ENCODE measurements at places on chromosomes 5 and 9. TPM values are rescaled to one million over a fixed set of nuclear protein-coding genes. Genes with fewer than 3 reads are reported as not detected.

GRCh38 chr9:132672413-132672690, 2.1 kb downstream of the GTF3C4 start:
- DNase-seq = no peak

Gene UGT3A1
- not detected for total RNA-seq

- peak; percentile 63 for DNase-seq
These were observed 32.3 kb downstream of the TNPO1 start for GRCh38 chr5:72848474-72849428.

- DNase-seq = peak; percentile 43
These were observed 43.4 kb upstream of the BICD2 start for GRCh38 chr9:92807757-92808725.

DNA sequence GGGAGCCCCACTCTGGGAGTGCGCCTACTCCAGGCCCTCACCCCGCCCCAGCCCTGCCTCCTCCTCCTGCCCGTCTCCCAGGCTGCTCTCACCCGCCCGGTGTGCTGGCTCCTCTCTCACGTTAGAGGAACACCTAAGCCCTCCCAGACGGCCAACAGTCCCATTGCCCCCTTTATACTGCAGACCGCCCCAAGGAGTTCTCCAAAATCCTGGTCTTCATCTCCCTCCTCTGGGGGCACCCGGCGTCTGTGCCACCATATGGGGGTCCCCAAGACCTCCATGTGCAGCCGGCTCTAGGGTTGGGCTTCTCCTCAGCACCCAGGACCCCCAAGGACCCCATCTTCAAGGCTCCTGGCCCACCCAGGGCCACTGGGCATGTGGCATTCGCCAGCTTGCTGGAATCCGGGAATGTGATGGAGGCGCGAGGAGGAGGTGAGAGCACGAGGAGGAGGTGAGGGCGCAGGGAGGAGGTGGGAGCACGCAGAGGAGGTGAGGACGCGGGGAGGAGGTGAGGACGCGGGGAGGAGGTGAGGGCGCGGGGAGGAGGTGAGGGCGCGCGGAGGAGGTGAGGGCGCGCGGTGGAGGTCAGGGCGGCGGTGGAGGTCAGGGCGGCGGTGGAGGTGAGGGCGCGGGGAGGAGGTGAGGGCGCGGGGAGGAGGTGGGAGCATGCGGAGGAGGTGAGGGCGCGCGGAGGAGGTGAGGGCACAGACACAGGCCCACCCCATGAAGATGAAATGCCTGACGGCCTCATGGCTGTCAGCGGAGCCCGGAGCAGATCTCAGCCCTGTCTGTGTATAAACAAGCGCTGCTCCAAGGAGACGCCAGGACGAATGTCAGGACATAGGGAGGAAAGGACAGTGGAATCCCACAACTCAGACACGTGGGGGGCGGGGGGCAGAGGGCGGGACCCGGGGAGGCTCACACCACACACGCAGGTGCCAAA, 41.2 kb downstream of the EXD3 start:
- DNase-seq = no peak

DNA sequence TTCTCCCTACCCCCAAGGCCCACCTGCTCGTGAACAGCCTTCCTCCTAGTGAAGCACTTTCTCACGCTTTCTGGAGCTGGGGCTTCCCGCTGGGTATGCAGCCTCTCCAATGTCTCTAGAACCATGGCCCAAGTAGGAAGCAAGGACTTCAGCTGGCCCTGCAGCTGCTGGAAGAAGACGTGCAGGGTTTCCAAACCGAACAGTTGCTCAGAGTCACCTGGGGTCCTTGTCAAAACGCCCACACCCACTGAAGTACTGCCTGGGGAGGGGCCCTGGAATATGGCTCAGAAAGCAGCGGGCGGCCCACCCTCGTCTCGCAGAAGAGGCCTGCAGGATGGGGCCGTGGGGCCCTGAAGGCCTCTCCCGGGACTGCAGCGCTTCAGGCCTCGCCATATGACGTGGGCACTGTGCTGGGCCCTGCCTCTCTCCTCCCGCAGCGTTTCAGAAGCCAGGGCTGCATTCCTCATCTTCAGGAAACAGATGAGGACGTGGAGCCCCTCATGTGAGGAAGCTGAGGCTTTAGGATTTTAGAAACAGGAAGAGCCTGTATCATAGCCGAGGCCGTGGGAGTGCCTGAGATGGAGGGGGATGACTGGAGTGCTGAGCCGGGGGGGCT, 116.0 kb upstream of the LMX1B start:
- DNase-seq = no peak

Gene SMIM33
- total RNA-seq = 1.5 TPM

- no peak for DNase-seq
These were observed 9.7 kb upstream of the MYOZ3 start for GRCh38 chr5:150651382-150651781.

GRCh38 chr9:91158286-91158685, 203.4 kb downstream of the AUH start:
- DNase-seq = no peak

DNA sequence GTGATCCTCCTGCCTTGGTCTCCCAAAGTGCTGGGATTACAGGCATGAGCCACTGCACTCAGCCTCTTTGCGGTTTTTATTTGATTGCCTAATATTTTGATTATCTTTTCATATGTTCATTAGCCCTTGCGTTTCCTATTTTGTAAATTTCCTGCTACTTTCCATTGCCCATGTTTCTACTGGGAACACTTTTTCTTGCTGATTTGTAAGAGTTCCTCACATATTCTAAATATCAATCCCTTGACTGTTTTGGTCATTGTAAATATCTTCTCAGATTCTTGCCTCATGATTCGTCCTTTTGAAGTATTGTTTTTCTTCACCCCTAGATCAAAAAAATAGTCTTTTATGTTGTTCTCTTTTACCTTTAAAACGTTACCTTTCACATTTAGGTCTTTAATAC, 37.9 kb upstream of the TTC1 start:
- DNase-seq = no peak

Gene TNIP1
- 388 TPM for total RNA-seq

DNA sequence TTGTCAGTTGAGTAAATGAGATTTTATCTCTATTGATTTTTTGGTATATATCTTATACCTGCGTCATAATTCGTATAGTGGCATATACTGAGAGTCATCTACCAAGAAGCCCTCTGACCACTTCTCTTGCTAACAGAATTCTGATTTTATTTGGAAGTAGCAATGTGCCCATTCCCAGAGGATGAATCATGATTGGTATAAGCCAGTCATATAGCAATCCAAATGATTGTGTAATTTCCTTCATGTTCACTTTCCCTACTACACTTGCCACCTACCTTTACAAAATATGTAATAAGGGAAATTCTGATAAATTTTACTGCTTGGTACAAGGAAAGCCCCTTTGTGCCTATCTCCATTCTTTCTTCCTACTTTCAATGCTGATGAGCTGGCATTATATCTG, 16.1 kb upstream of the ZNF462 start:
- no peak for DNase-seq

Gene RLN2
- total RNA-seq = 5.0 TPM

DNA sequence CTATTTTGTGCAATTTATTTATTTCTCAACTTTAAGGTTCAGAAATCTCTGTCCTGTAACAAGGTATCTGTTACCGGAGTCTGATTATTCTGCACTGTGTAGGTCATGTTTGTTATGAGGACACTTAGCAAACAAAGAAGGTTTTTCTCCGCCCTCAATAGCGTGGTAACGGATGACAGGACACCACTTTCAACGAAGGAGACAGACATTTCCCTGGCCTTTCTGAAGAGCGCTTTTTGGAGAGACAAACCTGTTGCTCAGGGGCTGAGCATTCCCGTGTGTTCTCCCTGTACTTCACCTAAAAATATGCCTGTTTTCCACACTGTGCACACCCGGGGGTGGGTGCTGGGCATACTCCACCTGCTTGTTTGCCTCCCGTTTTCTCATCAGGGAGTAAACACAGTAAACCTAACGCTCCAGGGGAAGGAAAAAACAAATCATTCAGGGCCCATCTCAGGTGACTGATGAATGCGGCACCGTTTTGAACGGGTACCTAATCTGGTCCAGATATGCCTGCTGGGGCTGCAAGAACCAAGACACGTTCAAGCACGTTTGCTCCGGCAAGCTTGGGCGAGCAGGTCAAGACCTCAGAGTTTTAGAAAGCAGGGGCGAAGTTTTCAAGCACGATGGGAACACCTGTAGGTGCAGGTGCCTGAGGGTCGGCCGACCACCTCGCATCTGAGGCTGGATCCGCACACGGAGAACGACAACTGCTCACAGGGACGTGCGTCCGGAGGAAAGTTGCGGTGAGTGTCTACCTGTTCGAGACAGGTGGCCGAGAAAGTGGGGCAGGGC, 859 bp downstream of the RETREG1 start:
- peak; percentile 19 for DNase-seq

DNA sequence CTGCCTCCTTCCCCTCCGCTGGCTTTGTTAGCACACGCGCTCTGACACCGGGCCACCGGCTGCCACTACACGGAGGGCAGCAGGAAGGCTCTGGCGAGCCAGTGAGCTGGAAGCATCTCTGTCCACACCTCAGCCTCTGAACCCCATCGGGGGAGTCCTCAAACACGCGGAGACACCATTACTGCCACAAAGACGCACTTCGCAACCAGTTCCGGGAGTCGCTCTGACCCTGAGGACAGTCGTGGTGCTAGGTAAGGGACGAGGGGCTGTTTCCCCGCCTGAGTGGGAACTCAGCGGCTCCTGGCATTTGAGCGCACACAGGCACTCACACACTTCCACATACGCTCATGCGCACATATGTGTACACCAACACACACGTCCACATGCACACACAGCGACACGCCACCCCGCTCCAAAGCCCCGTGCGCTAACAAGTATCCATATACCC, 160.0 kb downstream of the C9orf152 start:
- DNase-seq = no peak

DNA sequence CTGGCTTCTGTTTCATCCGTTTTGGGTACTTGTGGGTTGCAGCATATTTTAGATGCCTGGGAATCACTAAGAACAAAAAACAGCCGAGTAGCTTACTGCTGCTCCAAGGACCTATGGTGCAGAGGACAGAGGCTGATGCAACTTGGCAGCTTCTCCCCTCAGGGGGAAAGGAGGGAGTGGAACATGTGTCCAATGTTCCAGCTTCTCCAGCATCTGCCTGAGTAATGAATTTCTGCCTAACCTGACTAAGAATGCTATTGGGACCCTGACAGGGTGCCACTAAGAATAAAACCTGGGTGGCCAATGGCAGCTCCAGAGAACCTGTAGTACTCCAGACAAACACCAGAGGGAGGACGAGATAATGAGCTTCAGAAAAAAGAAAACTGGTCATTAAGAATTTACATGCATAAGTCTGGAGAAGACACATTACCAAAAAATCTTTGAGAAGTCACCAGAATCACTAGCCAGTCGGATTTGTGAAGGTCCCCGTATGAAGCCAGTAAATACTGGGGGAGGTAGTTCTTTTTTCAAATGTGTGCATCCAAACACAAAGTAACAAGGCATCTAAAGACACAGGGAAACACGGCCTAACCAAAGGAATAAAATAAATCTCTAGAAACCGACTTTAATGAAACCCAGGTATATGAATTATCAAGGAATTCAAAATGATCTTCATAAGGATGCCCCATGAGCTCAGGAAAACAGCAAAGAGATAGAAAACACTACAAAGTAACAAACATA, 293.5 kb downstream of the HINT1 start:
- peak; percentile 40 for DNase-seq

Gene CENPP
- total RNA-seq = 21.8 TPM

Gene ACTBL2
- total RNA-seq = not detected

Gene CDK9
- total RNA-seq = 99.6 TPM

DNA sequence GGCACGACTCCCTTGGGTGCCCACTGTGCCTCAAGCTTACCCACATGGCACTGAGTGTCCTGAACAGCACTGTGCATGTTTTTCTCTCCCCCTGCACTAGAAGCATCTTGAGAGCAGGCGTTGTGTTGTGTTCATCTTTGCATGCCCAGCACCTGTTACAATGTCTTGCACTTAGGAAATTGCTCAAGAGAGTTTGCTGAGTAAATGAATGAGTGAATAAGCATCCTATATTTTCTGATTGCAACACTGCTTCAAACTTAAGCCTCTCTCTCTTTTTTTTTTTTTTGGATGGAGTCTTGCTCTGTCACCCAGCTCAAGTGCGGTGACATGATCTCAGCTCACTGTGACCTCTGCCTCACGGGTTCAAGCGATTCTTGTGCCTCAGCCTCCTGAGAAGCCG, 94.5 kb downstream of the LMNB1 start:
- no peak for DNase-seq

Gene SPINK6
- not detected for total RNA-seq

GRCh38 chr5:112186401-112186990, 232.6 kb downstream of the EPB41L4A start:
- DNase-seq = no peak

DNA sequence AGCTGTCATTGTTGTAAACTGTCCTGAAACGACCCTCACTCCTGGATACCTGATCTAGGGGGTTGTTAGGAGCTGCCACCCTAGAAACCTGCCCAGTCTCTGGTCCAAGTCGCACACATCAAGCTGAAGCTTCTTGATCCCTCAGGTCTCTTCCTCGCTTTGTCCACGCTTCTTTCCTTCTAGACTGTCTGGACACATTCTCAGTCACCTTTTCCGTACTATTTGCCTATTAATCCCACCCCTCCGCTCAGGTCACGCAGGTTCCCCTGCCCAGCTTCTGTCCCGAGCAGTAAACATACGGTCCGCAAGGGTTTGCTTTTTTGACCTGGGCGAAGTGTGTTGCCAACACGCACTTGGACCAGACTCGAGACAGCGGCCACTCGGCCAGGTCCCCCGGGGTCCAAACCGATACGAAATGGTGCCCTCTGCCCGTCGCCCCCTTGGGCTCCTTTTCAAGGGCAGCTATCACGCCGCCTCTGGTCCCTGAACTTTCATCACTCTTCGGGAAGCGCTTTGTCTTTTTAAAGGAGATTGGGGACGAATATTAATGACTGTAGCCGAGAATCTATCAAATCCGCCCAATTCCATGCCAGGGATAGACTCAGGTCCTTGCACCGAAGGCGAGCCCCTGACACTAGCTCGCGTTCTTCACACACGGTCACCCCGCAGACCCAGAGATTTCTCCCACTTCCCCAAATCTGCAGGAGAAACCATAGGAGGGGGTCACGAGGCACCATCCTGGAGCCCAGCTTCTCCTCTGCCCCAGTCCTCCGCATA, 814 bp downstream of the PLCXD3 start:
- no peak for DNase-seq

- peak; percentile 39 for DNase-seq
These were observed 560 bp upstream of the NDUFS6 start for GRCh38 chr5:1800472-1801221.

DNA sequence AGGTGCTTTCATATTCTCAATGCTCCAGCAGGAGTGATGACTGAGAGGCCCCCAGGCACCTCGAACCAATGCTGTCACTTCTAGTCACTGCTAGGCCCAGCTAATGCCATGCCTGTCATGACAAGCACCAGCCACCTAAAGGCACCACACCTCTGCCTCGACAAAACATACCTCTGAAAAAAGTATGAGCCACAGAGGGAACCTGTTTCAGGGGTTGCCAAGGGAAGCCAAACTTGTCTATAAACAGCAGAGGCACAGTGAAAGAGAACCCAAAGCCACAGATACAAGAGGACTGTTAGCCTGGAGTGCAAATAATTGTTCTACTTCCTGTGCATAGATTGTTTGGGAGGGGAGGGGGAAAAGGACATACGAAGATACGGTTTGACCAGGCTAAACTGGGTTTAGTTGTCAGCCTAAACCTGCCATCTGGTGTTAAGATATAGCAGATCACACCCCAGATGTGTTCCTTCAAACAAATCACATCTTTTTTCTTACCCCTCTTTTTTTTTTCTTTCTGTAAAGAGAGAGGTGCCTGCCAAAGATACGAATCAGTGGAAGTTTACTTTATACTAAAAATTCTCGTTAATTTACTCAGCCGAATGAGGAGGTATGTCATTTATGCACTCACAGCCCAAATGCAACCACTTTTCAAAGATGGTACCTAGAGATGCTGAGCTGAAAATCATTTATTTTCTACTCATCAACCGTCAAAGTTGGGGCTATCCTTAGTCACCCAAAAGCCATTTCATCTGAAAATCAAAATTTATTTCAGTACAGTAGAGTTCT, 45.7 kb downstream of the BNC2 start:
- DNase-seq = no peak
